ENCODE measurements at places on chromosomes 1 and 21.
A peak's percentile ranks its signal among the peaks of the same experiment; 100 is the strongest.

GRCh38 chr1:247343801-247344200 lies 12.1 kb upstream of the ZNF496 start:
- no peak for DNase-seq

GRCh38 chr1:225654277-225654597 lies 1.3 kb upstream of the ENAH start:
- no peak for DNase-seq

DNA sequence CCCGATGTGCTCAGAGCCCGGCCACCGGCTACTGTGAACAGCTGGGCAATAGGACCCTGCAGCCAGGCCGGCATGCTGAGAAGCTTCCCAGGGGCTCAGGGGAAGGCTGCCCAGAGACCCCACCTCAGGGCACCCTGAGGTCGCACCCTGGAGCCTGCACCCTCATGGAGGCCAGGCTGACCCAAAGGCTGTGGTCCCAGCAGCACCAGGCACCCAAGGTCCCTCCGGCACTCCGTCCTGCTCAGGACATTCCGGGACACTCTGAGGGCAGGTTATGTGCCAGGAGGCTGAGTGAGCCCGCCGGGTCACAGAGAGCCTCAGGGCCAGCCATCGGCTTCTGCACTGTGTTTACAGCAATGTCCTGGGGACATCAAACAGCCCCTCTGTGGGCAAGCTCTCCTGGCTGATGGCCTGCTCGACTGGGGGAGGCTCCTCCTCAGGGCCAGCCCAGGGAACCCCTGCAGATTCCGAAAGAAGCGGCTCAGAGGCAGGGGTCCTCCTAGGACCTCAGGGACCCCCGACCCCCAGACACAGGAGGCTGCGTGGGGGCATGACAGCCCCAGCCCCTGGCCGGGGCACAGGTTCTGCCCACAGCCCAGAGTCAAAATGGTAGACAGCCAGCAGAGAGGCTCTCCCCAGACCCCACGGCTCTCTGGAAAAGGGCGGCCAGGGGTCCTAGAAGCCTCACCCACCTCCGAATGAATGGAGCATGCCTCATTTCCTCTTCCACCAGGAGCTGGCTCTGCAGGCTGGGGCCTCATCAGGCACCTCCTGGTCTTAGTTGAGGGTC lies 8.2 kb downstream of the SLC19A1 start:
- DNase-seq: no peak

DNA sequence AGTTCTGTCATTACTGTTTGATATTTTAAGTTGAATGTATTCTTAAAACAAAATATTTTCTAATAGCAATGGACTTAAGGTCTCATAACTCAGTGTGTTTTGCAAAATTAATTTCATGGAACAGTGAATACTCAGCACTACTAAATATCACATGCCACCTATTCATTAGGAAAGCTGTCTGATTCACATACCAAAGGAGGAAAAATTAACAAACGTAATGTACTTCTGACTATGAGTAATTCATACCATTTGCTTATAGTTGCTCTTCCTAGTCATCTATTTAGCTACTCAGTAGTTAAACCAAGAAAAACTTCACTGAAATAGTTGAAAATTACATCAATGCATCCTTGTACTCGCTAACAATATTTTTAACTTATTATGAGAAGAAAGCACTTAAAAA lies 35.2 kb downstream of the TP53BP2 start:
- no peak for DNase-seq

DNA sequence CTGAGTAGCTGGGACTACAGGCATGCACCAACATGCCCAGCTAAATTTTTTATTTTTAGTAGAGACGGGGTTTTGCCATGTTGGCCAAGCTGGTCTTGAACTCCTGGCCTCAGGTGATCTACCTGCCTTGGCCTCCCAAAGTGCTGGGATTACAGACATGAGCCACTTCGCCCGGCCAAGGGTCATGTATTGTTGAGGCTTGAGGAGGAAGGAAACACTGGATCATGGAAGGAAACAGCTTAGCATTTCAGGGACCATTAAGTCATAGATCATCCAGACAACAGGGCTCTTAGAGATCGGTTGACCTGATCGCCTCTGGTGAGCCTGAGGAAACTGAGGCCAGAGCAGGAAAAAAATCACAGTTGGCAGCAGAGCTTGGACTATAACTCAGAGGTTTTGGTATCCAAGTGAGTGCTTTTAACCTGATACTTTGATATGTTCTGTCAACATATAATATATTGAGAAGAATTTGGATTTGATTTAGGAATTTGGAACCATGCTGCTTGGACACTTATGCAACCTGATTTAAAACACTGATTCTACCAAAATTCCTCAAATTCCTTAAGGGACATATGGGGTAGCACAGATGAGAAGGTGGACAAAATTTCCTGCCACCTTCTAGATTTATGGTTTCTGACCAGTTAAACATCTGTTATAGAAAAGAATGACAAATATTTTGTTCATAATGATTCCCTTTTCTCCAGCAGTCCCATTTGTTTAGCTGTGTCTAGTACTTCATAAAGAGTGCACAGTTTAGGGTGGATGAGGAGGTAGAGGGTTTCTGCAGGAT lies 13.1 kb upstream of the BMP8A start:
- DNase-seq: peak; percentile 61

DNA sequence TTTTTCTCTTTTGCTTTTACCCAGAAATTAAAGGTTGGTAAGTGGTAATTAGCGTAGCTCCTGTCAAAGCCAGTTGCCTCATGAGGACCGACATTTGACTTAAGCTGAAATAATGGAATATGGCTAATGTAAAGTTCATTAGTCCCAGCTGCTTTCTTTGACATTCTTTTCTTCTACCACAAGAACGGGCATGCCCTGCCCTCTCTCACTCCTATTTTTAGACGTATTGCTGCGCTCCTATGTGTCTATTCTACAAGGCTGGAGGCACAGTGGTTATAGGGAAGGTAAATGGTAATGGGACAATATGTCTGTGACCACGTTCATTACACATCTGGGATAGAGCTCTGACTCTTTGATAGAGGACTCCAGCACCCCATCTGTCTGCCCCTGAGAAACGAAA lies 6.8 kb downstream of the CORT start:
- DNase-seq: no peak
